ENCODE measurements at places on chromosomes 5 and 9.
A peak's percentile ranks its signal among the peaks of the same experiment; 100 is the strongest.

- H3K27ac ChIP-seq: no peak overlapping the region
- peaks cover 16% of the 10 kb centered on the region for H3K4me1 ChIP-seq
- H3K36me3 ChIP-seq: no peaks in the 10 kb centered on the region
- no peaks in the 10 kb centered on the region for H3K27me3 ChIP-seq
Observed at GRCh38 chr9:20335668-20336332, 286.5 kb downstream of the MLLT3 start.

DNA sequence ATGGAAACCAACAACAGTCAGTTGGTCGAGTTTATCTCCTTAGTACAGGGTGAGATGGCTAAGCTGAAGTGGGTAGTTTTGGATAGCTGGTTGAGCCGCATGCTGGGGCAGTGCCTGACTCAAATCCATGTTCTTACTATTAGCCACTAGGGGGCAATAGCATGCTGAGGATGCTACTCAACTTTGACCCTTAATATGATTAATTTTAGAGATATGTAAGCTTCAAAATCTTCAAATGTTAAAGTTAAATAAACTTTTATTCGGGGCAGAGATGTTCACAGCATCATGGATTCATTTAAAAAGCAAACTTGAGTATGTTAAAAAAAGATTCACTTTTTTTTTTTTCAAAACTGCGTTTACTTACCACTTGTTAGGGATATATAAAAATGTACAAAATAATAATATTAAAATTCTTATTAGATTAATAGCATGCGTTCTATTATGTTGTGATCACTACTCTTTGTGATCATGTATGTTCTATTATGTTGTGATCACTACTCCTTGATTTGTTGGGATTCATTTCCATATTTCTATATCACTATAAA is 57.0 kb downstream of the C9orf153 start:
- DNase-seq: no peak
- no peaks in the 10 kb centered on the region for H3K4me1 ChIP-seq
- no peak overlapping the region for H3K27ac ChIP-seq
- H3K36me3 ChIP-seq: no peaks in the 10 kb centered on the region

DNA sequence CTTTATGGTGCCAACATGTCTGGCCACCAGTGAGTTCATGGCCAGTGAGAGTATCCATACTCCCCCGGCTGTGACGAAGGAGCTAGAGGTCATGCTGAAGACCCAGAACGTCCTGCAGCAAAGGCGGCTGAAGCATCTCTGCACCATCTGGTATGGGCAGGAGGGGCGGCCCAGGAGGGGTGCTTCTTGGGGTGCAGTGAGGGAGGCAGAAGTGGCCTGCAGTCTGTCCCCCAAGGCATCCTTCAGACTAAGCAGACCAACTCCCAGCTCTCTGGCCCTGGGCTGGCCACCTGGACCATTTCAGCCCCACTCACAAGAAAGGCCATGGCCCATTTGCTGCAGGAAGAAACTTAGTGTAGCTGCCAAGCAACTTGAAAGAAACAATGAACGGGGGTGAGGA is 11.0 kb downstream of the CCDC180 start:
- no peak overlapping the region for H3K27ac ChIP-seq
- H3K36me3 ChIP-seq: no peaks in the 10 kb centered on the region
- no peak overlapping the region for H3K4me3 ChIP-seq
- no peaks in the 10 kb centered on the region for H3K27me3 ChIP-seq

GRCh38 chr5:81819556-81820317 is 68.8 kb upstream of the SSBP2 start:
- H3K27ac ChIP-seq: no peak overlapping the region
- H3K27me3 ChIP-seq: peaks cover 5% of the 10 kb centered on the region
- H3K4me1 ChIP-seq: no peaks in the 10 kb centered on the region

- peaks cover 56% of the 10 kb centered on the region for H3K4me1 ChIP-seq
- no peak overlapping the region for H3K4me3 ChIP-seq
- H3K27ac ChIP-seq: peak overlapping the region; percentile 73
- peak; percentile 98 for DNase-seq
Observed at GRCh38 chr5:132437604-132438266, 52.8 kb downstream of the IRF1 start.
